ENCODE measurements at places on chromosomes 1 and 21.

DNA sequence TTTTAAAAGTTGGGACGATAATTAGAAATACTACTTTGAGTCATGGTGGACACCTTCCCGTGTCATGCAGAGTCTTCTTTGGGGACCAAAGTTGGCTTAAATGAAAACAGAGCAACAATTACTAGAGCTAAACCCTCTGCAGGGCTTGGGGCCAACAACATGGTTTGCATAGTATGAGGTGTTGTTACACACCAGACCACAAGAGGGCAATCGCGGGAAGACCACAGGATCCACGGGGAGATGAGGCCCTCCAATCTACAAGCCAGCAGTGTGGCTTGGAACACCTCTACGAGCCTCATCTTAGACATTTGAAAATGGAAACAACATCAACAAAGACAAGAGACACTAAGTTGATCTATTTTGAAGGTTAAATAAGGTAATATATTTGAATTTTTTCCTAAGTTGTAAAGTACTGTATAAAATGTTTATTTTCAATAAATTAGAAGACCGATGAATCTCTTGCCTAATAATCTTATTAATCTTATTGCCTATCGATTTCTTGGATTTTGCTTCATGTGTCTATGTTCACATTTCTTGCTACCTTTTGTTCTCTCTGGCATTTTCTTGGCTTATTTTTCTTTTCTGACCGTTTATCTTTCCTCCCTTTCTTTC, 8.2 kb upstream of the SMCP start:
- peak; percentile 38 for DNase-seq

DNA sequence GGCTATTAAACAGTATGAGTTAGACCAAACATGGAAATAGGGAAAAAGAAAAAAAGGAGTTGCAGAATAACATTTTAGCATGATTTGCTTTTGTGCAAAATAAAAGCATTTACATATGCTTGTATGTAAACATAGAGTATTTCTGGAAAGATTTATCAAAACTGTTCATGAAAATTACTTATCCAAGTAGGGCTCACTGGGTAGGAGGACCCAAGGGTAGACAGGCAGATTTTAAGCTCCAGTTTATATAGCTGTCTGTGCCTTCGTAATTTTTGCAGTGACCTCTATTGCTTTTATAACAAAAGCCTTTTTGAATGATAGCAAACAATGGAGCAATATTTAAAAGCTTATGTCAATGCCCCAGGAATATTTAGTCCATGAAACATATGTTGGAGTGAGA, 228.8 kb upstream of the IRF2BP2 start:
- no peak for DNase-seq

- DNase-seq: no peak
Observed at GRCh38 chr1:37633938-37634243, 801 bp downstream of the RSPO1 start.

DNA sequence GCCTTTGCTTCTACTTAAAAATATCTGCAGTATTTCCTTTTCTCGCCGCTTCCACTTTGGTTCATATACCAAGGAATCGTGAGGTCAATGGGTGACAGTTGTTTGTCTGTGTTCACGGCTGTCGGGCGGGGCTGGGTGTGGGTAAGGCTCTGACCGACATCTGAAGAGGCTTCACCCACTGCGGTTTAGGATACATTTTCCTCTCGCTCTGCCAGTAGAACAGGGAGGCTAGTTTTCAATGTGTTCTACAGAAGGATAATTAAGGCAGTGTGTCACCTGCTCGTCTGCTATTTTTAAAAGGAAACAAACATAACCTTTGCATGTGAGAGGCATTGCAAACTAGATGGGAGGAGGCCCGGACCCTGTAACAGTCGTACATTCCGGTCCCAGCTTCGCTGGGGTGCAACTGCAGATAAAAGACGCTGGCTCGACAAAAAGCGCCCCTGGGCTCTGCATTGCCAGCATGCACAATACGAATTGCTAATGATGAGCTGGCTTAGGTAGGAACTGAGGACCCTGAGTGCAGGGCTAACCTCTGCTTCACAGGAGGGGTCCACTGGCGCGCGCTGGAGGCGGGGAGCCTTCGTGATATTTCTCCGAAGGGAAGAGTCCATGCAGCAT, 8.5 kb upstream of the ERG start:
- DNase-seq: no peak

DNA sequence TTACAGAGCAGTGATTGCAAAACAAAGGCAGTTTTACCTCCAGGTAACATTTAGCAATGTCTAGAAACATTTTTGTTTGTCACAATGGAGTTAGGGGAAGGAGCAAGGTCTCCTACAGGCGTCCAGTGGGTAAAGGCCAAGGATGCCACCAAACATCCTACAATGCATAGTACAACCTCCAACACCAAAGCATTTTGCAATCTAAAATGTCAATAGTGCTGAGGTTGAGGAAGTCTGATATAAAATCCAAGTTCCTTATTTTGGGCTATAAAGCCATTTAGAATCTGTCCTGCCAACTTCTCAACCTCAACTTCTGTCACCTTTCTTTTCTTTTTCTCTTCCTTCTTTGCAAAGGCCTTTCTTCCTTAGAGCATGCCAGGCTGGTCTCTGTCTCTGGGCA, 111.2 kb downstream of the FASLG start:
- no peak for DNase-seq

DNA sequence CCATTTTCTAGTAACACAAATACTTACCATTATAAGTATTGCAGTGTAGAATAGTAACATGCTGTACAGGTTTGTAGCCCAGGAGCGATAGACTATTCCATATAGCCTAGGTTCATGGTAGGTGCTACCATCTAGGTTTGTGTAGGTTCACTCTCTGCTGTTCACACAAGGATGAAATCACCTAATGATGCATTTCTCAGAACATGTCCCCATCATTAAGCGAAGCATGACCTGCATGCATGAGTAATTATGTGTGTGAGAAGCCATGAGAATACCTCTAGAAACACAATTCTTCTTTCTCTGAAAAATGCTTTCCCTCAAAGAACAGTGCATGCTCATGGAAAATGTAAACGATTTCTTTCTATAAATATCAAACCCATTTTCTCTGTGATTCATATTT, 69.3 kb downstream of the NR5A2 start:
- no peak for DNase-seq

DNA sequence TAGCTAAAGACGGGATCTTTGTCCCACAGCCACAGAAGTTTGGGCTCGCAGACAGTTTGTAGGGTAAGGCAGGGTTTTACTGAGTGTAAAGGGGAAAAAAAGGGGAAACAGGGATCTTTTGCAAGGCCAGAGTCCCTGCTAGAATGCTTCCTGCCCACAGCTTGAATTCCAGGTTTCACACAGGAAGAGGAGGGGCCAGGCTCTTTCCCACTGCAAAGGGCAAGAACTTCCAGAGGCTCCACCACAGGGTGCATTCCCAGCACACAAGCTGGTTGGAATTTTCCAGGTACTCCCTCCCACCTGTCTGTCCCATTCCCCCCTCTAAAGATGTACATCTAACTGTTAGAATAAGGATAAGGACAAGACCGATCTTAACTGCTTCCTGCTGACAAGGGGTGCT, 1126.9 kb downstream of the KCNT2 start:
- no peak for DNase-seq

- DNase-seq: peak; percentile 59
Observed at GRCh38 chr1:17011439-17012307, at the start of gene ATP13A2. Gene ATP13A2 (minus strand): TSS chr1:17011928. CDS start chr1:17011738, 190 bp downstream.

DNA sequence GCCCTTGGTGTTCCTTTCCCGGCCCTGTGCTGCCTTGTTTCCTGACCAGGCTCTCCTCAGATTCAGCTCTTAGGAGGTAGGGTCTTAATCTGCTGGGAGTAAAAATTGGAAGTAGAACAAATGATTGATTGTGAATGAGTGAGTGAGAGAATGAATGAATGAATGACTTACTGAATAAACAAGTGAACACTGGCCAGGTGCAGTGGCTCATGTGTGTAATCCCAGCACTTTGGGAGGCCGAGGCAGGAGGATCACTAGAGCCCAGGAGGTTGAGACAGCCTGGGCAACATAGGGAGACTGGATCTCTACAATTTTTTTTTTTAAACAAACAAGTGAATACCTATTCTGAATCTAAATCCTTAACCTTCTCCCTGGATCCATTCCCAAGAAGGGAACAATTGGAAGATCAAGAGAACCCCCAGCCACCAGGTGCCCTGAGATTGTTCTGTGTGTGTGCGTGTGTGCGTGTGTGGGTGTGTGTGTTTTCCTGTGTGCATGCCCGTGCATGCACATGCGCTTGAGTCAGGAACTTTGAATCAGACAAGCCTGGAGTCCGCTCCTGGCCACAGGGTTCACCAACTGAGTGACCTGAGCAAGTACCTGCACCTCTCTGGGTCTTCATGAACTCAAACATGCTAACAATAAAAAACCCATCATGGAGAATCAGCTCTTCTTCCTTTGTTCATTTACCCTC, 24.3 kb upstream of the CITED4 start:
- DNase-seq: no peak

DNA sequence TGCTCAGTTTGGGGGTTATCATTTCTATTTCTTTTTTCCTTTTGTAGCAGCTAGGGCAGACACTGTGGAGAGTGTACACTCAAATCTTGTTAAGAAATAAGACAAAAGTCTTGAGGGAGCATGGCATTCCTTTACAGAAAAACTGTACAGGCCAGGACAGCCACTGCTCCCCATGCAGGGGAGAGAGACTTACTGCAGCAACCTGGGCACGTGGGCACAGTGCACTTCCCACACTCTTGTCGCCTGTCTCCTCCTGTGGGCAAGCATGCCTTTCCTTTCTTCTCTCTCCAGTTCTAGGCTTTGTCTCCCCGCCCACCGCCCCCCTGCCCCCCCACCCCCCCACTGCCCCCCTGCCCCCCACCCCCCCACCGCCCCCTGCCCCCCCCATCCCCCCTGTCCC, 51.9 kb downstream of the PHC2 start:
- no peak for DNase-seq

DNA sequence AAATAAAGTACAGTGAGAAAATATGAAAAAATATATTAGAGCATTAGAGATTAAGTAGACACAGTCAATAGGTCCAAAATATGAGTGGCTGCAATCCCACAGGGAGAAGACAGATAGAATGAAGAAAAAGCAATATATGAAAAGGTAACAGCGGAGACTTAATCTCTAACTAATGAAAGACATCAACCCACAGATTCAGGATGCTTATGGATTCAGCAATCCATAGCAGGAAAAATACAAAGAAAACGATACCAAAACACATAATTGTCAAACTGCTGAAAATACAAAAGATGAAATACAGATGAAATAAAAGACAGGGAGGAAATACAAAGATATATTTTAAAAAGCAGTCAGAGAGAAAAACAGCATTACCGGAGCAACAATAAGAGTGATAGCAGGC, 56.7 kb upstream of the SLFNL1 start:
- no peak for DNase-seq

GRCh38 chr1:21955501-21956281, 18.6 kb upstream of the HSPG2 start:
- no peak for DNase-seq

GRCh38 chr1:204301171-204301957, 58.4 kb downstream of the PLEKHA6 start:
- no peak for DNase-seq

- DNase-seq: no peak
Observed at GRCh38 chr1:163826500-163826899, 504.7 kb downstream of the NUF2 start.

GRCh38 chr1:158537609-158538008, 16.6 kb downstream of the OR6Y1 start:
- DNase-seq: no peak

- no peak for DNase-seq
Observed at GRCh38 chr21:41953831-41954653, at the start of gene C2CD2. Gene C2CD2 (minus strand): TSS chr21:41954018. CDS start chr21:41953648, 370 bp downstream.

GRCh38 chr1:25572708-25573590, 29.5 kb downstream of the LDLRAP1 start:
- DNase-seq: no peak

GRCh38 chr1:26730695-26731094, 34.9 kb downstream of the ARID1A start:
- DNase-seq: no peak

DNA sequence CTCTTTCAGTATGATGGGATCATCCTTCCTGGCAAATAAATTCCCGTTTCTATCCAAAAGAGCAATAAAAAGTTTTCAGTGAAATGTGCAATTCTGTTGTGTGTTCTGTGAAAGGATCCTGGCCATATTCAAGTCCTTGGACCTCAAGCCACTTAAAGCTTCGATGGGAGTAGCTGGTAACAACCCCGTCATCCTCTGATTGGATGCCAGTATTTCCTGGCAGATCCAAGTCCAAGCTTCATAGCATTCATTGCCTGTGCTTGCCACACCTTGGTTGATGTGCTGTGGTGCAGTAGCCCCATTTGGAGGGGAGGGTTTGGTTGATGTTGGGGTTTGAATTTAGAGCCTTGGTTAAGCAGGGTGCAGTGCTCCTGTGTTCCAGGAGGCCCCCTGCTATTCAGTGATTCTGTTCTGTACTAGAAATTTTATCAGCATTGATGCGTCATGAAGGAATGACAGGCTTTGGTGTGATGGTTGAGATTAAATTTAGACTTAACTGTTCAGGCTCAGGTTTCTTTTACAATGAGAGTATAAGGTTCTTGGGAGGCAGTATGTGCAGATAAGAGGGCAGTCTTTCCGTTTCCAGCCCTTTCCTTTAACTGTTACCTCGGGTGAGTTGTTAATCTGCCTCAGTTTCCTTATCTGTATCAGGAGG, 4.9 kb downstream of the RPL11 start:
- DNase-seq: no peak

- DNase-seq: no peak
Observed at GRCh38 chr1:84582802-84583587, 8.8 kb upstream of the CTBS start.

GRCh38 chr1:114102136-114102535, 51.5 kb downstream of the SYT6 start:
- no peak for DNase-seq

GRCh38 chr1:18703041-18703621, 72.5 kb downstream of the PAX7 start:
- DNase-seq: no peak

DNA sequence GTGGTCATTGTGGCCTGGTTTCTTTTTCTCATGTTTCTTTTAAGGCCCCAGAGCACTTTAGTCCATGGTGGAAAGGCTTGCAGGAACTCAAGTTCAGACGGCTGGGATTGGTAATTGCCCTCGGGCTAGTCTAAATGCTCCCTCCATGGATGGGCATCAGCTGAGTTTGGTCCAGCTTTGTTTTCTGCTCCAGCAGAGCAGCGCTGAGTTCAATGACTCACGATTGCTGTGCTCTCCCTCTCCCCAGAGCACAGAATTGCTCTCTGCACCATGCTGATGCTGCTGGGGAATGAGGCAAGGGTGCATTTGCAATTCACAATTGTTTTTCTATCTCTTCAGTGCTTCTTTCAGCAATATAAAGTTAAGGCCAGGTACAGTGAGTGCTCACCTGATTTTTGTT, 1.8 kb upstream of the OR2T6 start:
- no peak for DNase-seq

- DNase-seq: no peak
Observed at GRCh38 chr1:15337656-15338402, 71.9 kb upstream of the EFHD2 start.

- DNase-seq: no peak
Observed at GRCh38 chr1:157399343-157399983, 152.9 kb downstream of the FCRL5 start.

- no peak for DNase-seq
Observed at GRCh38 chr1:169381162-169381561, 13.2 kb downstream of the BLZF1 start.
